ENCODE measurements at places on chromosomes 16 and 17.

DNA sequence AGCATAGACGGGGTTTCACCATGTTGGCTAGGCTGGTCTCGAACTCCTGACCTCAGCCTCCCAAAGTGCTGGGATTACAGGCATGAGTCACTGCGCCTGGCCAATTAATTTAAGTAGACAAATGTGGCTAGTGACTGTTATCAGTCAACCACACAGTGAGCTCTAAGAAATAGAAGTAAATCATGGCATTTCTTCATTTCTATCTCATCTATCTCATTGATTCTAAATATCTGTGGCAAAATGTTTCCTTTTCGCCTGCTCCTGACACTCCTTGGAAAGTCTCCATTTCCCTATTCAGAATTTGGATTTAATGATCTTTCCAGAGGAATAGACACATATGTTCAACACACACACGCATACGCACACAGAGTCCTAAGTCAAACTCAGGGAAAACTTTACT, 81.3 kb downstream of the HIC1 start:
- no peak for DNase-seq

DNA sequence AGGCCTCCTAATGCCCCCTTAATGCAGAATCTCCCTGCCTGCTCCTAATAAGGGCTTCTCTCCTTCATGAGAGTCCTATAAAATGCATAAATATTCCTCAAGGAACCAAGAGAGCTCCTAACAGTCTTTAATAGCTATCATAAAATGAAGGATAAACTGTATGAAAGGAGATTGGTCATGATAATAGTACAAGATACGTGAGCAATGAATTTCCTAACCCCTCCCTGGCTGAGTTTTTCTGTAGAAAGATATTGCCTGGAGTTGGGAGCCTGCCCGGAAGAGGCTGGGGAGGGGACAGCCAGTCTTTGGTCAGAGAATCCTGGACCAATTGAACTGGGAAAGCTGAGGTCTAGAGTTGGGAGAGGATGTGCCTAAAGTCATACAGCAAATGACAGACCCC, 321.9 kb upstream of the CDH5 start:
- no peak for DNase-seq

DNA sequence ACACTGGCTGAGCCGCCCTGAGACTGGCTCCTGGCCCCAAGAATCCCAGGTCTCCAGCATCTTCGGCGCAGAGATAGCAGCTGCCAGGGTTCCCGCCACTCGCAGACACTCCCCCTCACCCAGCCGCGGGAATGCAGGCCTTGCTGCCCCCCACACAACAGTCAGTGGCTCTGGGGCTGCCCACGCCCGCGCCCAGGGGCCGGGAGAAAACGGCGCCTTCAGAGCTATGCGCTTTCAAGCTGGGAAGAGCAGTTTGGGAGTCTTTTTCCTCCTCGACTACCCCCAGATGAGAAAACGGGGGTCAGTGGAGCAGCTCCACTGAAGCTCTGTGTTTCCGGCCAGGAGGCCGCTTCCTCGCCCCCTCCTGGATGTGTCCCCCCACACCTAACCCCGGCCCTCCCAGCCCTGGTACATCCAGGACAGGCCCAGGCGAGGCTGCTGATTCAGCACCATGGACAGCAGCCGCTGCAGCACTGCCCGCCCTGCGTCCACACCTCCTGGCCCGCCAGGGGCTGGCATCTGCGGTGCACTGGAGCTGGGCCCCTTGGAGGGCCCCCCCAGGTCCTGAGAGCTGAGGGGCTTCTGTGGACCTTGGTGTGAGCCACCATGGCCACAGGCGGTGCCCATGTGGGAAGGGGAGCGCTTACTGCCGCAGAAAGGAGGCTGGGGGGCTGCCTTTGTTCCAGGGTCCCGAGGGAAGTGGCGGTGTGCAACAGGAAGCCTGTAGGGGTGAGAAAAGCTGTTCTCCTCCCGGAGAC, 35.7 kb downstream of the CACNA1H start:
- DNase-seq: no peak

DNA sequence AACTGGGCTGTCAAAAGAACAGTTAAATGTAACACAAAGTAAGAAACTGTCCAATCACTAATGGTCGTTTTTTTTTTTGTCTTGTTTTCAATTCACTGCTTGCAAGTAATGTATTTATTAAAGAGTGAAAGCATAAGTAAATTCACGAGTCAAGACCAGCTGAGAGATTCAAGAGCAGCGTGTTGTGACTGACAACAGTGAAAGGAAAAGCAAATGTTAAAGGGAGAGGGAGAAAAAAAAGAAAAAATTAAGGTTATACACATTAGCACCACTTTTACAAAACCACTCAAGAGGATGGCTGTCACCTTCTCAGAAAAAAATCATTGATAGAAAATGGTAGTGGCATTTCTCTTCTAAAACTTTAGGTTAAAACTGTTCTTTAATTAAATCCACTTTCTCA, 36.1 kb downstream of the GPATCH8 start:
- DNase-seq: no peak

DNA sequence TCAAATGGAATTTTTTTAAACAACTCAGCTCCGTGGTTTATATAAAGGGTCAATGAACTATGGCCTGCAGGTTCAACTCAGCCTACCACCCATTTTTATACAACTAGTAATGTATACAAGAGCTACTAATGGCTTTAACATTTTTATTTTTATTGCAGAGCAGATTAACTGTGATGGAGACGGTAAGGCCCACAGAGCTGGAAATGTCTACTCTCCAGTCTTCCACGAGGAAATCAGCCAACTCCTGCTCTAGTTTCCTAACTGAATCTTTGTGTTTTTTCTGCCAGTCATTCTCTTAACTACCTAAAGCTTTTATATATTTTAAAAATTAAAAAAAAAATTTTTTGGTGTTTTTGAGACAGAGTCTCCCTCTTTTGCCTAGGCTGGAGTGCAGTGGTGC, 385.1 kb upstream of the MAF start:
- DNase-seq: no peak

- DNase-seq: no peak
Observed at GRCh38 chr16:17984810-17985209, 351.7 kb downstream of the NPIPA8 start.

DNA sequence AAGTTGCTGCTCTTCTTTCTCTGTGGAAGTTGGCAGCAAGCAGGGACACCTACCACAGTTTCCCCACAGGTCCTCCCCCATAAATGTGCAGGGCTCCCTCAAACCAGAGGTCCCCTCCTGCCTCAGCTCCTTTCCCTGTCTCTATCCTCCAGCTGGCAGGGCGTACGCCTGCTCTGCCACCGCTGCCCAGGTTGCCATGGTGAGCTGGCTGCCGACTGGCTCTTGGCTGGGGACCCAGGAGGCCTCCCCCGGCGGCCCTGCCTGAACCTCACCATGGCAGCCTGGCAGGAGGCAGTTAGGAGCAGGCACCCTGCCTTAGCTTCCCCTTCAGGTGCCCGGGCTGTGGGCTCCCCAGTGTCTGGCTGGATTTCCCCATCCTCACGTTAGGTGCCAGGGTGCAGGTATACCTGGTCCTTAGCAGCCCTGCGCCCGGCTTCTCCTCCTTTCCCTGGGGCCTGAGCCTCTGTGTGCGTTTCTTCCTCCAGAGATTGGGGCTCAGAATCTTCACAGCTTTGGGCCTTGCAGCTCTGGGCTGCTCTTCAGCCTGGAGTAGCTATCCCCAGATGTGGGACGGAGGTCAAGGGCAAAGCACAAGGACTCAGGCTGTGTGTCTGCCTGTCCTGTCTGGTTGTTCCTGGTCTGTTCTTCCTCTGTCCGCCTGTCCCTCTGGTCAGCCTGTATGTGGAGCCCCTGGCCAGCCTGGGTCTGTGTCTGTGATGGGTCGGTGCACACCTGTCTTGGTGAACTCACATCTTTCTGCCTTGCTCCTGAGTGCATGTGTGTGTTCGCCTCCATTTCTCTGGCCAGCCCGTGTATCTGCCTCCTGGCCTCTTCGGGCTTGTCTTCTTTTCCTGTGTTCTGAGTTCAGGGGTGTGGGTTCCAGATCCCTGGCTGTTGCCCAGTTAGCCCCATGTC, 15.7 kb downstream of the GJD3 start:
- no peak for DNase-seq

DNA sequence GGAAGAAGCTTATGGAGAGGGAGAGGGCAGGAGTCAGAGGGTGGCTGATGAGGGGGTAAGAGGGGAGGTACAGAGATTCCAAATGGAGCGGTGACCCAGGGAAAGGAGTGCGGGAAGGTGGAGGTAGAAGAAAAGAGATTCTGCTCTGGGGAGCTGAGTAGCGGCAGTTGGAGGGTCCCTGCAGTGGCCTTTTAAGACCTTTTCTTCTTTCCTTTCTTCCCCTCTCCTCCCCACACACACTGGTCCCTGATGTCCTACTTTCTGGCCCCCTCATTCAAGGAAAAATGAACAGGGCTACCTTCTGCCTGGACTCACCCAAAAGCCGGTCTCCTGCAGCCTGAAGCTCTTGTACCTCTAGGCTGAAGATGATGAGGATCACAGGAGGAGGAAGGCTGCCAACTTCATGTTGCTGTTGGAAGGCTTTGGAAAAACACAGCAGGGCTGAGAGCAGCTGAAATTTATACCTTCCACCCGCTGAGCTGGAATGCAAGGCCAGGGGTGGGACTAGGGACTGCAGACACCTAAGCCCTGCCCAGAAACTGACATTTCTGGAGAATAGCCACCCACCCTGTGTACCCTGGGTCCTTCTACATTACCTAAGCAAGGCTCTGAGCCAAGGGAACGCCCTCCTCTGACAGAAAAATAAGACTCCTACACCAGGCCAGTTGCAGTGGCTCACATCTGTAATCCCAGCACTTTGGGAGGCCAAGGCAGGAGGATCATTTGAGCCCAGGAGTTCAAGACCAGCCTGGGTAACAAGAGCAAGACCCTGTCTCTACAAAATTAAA, 9.4 kb upstream of the HEATR6 start:
- no peak for DNase-seq

Data from stimulated activated CD4-positive, alpha-beta T cell treated with anti-CD3 and anti-CD28 coated beads, TNF-alpha, amount 100 ng/mL, for 1 hour (primary cell).